ENCODE measurements at places on chromosomes 7 and 10.
A peak's percentile ranks its signal among the peaks of the same experiment; 100 is the strongest.

DNA sequence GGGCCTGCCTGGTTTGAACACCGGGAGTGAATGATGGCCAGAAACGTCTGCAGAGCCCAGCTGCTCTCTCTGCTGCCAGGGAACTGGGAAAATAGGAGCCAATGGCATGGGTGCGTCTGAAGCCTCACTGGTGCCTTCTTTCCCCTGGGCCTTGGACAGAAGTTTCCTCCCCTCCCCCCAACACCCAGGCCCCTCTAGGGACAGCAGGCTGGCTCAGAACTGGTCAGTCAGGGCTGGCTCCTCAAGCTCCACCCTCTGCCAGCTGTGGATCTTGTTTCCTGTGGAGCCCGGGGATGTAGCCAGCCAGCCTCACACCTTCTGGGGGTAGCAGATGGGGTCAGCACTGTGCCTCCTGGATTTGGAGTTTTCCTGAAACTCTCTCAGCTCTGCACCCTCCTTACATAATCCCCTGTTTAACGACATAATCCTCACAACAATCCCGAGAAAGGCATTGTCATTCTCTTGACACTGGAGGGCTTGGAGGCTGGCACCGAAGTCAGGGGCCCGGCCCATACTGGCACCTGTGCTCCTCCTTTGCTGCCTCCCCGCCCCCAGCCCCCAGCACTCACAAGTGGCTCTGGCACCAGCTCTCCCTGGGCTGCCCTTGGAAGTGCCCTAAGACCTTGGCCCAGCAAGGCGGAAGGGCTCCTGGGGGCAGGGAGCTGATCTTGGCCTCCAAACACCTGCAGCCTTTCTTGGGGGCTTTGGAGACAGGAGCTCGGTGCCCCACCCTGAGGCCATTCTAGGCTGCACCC, 5.7 kb downstream of the LDB3 start:
- DNase-seq: no peak

GRCh38 chr7:101538596-101539459, 90.3 kb downstream of the MYL10 start:
- peak; percentile 40 for DNase-seq

- DNase-seq: no peak
Observed at GRCh38 chr7:78071491-78072200, 273.1 kb downstream of the PHTF2 start.

GRCh38 chr7:4052130-4052529, 630.0 kb upstream of the FOXK1 start:
- no peak for DNase-seq

- DNase-seq: no peak
Observed at GRCh38 chr7:157930926-157931466, 594.2 kb downstream of the DNAJB6 start.

GRCh38 chr10:23047201-23048050, 48.0 kb upstream of the MSRB2 start:
- no peak for DNase-seq

DNA sequence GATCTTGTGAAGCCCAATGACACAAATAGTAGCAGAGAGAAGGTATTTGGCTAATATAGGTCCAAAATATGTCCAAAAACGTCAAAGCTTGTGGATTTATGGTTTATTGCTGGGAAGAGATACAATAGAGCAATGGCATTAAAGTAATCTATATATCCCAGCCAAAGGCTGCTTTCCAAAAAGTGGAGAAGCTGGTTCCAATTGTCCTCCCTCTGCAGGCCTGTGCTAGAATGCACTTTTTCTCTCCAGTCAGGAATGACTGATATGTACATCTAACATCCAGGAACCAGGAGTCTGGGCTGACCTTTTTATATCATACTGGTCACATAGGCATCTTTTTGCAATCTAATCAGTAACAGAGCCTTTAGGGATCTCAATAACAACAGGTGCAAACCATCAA, 167.1 kb upstream of the FAM3C start:
- DNase-seq: no peak

GRCh38 chr10:112507046-112507445, 60.0 kb downstream of the VTI1A start:
- DNase-seq: no peak

DNA sequence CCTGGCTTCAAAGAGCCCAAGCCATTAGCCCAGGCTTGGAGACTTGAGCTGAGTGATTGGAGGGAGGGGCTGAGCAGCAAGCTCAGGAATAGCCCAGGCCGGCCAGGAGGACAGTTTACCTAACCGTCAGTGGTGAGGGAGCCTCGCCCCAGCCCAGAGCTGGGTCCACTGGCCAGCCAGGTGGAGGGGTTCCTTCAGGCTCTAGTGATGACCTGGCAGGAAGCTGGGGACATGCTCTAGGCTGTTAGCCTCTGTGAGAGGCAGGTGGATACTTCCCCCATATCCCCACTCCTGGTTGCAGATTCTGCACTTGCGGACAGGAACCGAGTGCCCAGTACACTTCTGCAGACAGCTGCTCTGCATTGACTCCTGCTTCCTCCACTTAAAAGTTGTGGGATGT, 61.2 kb upstream of the ANTXRL start:
- no peak for DNase-seq

DNA sequence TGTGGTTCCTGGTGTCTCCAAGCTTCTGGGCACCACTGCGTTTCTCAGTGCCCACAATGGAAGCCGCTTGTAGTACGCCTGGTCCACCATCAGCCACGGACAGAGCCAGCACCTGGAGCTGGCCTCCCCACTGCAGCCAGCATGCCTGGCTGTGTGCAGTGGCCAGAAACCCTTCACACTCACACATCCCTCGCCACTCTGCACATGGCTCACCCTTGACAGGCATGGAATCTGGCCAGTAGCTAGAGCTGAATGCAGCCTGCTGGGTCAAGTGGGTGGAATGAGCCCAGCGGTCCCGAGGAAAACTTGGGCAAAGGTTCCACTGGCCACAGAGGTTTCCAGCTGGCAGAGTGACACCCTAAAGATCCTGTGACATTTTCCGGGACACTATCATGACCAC, 146.0 kb upstream of the ADO start:
- no peak for DNase-seq

DNA sequence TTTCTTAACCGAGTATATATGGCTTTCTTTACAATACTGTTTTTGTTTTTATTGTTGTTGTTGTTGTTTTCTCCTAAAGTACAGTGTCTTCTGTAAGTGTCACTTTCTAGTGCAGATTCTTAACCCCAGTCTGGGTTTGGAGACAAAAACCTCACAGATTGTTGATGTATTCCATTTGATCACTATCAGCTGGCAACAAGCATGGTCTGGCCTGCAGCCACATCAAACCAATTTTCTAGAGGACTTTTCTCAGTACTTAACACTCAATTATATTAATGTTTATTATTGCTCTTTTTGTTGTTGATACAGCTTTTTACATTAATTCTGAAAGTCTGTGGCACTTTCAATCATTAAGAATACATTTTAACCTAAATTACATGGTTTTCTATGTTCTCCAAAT, 17.1 kb downstream of the LRRN3 start:
- no peak for DNase-seq

DNA sequence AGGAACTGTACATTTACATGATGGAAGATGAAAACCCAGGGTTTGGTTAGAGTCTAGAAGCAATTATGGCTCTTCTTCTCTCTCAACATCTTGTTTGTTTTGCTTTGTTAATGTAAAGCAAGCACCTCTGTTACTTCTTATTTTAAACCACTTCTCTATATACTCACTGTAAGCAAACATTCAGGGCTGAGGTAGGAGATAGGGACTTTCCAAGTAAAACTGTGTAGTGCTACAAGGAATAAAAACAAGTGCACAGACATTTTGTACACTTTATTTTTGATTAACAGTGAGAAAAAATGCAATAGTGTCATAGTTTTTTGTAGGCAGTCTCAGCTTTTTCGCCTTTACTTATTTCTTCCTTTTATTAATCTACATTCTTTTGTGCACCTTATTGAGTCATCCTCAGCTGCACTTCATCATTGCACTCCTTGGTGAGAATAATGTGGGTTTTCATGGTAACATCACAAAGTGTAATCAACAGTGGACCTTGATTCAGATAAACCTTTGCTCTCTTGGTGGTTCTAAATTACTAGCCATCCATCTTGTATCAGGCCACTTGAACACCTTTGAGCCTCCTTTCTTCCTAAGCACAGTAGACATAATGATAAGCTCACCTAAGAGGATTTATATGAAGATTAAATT, 52.9 kb downstream of the ELMO1 start:
- DNase-seq: no peak

- no peak for DNase-seq
Observed at GRCh38 chr10:106438386-106438785, 726.1 kb downstream of the SORCS1 start.

DNA sequence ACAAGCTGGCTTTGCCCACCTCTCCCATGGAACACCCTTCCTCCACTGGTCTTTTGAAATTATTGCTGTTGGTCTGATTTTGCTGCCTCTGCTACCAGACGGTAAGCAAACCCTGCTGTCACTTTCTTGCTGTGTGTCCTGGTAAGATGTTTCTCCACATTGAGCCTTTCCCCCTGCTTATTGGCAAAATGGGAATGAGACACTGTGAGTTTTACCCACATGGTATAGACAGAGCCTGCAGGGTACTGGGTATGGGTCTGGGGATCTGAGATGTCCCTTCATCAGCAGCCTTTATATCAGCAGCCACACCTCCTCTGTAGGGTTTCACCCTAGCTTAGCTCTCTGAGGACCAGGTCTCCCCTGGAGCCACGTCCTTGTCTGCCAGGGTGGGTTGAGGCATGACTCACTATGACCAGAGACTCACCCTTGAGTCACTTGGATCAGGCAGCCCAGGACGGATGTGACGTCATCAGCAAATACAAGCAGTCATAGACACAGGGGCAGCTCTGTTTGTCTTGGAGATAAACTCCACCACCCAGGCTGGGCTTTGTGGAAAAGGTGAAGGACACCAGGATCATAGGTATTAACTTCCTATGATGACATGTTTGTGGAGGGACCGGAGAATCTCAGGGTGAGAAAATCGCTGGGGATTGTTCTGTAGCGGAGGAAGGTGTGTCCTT, 17.9 kb upstream of the BAIAP2L1 start:
- DNase-seq: peak; percentile 99

DNA sequence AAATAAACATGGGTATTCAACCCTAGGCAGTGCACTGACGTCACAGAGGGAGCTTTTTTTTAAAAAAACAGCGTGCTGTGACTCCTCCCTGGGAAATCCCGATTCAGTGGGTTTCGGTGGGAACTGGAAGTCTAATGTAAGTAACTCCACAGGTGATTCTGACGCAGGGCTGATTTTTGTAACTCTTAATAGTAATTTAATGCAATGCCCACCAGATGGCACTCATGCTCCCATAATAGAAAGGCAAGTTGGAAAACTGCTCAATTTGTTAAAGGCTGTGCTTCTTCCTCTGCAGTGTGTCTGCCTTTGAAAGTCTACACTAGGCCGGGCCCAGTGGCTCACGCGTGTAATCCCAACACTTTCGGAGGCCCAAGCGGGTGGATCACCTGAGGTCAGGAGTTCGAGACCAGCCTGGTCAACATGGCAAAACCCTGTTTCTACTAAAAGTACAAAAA, 10.9 kb upstream of the RSU1 start:
- peak; percentile 74 for DNase-seq

DNA sequence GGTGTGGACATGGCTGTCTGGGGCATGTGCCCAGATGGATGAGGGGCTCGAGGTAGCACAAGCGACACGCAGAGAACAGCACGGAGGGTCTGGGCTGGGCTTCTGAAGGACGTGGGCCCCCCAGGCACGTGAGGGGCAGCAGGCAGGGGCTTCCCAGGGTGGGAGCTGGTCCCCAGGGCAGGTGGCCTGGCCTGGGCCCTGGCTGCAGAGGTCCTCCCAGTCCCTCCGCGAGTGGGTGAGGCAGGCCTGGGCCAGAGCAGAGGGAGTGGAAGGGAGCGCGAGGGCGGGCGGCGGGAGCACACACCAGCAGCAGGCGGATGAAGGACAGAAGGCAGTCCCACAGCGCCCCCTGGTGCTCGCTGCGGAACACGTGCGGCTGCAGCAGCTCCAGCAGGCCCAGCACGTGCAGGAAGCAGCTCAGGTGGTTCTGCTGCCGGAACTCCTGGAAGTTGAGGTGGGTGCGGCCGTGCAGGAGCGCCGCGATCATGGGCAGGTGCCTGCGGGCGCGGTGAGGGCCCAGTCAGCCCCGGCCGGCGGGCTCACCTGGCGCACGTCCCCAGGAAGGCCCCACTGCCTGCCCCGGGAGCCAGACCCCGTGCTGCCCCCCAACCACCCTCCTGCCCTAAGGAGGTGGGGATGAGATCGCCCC, 14.7 kb upstream of the MICALL2 start:
- DNase-seq: peak; percentile 73

DNA sequence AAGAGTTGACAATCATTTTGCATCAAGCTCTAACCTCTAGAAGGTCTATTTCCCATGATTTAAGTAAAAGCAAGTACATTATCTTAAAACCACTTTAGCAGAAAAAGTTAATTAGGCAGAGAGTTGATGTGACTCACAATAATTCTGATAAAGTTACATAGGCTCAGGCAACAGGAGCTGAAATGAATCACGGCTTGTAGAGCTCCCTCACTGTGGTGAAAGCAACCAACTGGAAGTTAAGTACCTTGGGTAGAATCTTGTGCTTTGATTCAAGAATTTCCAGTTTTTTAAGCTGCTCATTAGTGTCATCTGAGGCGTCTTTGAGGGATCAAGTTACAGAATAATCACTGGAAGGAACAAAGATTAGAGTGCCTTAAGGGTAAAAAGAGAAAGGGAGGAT, 68.9 kb upstream of the NFE2L3 start:
- DNase-seq: no peak

DNA sequence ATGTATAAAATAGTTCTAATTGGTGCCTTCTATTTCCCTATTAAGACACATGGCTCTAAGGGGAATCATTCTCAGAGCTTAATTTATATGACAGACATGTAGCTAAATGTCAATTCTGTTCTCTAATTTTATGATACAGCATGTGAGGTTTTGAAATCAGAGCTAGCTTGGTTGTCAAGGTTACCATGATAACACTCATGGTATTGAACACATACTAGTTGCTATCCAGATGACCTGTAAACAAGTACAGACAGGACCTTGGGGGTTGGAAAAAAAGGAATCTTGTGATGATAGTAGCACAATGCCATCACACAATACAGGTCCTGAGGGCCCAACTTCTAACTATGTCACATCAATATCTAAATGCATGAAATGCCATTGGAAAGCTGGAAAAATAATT, 49.2 kb downstream of the RHOBTB1 start:
- DNase-seq: peak; percentile 40

DNA sequence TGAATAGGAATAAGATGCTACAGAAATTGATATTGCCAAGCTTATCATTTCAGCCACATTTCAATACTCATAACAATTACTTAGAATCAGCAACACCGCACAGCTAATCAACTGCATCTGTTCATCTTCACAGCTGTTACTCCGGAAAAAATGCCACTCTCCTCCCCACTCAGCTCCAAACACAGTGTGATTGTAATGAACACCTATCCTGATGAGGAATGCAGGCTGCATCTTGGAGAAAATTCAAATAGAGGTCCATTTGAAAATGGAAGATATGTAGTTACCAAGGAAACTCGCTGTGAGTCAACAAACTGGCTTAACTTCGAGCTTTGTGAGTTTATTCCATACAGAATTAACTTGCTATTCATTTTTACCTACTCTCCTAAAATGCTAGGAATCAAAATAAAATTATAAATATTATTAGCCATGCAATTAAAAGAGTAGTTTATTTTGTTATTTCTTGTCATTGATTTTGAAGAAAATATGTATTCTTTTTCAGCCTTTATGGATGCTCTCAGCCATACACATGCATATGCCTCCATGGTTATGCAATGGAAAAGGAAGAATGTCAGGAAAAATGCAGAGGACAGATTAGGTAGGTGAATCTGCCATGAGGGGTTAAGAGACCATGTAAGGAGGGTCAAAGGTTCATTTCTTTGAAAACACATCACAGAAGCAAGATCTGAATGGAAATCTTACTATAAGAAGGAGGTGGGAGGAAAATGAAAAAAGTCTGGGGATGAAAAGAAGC, 267.2 kb downstream of the POM121L12 start:
- DNase-seq: no peak

GRCh38 chr7:113279256-113279655, 160.9 kb upstream of the SMIM30 start:
- no peak for DNase-seq
